ENCODE measurements at places on chromosomes 5 and 9. TPM values are rescaled to one million over a fixed set of nuclear protein-coding genes. Genes with fewer than 3 reads are reported as not detected.

The ZFP2 gene
- 0.29 TPM for total RNA-seq

The IL3 gene
- total RNA-seq = not detected

The SLC34A3 gene
- 0.07 TPM for total RNA-seq

The TRMO gene
- 12.2 TPM for total RNA-seq

The CREBRF gene
- total RNA-seq = 2.8 TPM
